Thymus (tissue), 14 donors: ENCODE measurements at places on chromosomes 7 and 10. TPM values are rescaled to one million over a fixed set of nuclear protein-coding genes. Genes with fewer than 3 reads are reported as not detected.

The VAX1 gene
- polyA plus RNA-seq = 0.02 TPM

The OGDHL gene
- 1.9 TPM for polyA plus RNA-seq

The PTN gene
- polyA plus RNA-seq = 19.3 TPM

The COL26A1 gene
- polyA plus RNA-seq = 0.41 TPM

The PON2 gene
- 59.0 TPM for polyA plus RNA-seq

DNA sequence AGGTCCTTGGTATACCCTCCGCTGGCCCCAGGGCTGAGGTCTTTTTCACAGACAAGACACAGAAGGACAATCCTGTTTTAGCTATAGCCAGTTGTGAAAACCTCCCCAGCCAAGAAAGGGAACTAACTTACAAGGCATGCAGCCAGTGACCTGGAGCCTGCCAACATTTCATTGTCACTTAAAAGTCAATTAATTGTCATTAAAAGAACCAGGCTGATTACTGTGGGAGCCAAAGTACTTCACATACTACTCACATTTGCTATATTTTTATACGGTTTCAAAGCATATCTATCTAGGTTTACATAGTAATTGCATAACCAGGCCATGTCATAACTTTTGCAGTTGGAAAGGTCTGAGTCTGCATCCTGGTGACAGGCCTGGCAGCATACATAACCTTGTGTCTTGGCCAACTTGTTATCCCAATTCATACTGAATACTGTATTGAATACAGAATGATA is 31.1 kb downstream of the NRBF2 start:
- H3K4me3 ChIP-seq = no peak overlapping the region
- DNase-seq = no peak
- H3K27ac ChIP-seq = no peak overlapping the region
- H3K27me3 ChIP-seq = no peaks in the 10 kb centered on the region
- peaks cover 17% of the 10 kb centered on the region for H3K36me3 ChIP-seq

GRCh38 chr7:147859033-147859432 is 731.5 kb upstream of the C7orf33 start:
- no peaks in the 10 kb centered on the region for H3K36me3 ChIP-seq
- no peak for DNase-seq
- no peaks in the 10 kb centered on the region for H3K4me1 ChIP-seq

DNA sequence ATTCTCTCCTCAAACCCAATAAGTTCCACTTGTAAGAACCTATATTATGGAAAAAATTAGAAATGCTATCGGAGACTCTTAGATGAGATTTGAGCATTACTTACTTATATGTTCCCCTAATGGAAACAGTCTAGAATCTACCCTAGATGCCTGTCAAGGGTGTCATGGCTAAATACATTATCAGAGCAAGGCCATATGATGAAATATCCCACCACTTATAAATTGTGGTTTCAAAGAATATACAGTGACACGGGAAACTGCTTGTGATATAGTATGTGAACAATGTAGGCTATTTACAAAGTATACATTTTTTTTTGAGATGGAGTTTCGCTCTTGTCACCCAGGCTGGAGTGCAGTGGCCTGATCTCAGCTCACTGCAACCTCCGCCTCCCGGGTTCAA is 46.3 kb upstream of the CTBP2 start:
- no peaks in the 10 kb centered on the region for H3K27me3 ChIP-seq
- H3K36me3 ChIP-seq = no peaks in the 10 kb centered on the region
- no peak overlapping the region for H3K4me3 ChIP-seq

DNA sequence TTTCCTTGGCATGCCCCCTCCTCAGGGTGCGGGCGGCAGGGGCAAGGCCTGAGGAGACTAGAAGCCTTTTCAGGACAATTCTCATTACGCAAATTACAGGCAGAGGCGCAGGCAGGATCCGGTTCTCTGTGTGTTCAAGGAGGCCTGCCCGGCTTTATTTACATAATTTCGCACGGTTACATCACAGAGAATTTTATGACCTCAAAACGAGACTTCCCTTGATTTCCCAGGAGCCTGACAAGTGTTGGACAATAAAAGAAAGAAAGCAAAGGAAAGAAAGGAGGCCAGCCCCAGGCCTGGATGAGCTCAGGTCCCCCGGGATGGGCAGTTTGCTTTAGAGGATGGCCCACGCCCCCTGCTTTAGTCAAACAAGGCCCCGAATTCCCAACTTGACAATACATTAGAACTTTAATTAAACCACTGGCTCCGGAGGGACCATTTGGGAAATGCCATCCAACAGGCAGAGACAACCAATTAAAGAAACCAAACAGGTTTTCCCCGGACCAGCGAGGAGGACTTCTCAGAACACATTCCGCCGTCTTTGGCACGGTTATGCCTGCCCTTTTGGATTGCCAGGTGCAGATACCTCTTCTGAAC is 2.9 kb downstream of the MNX1 start:
- peaks cover 14% of the 10 kb centered on the region for H3K4me1 ChIP-seq
- DNase-seq = no peak
- no peaks in the 10 kb centered on the region for H3K36me3 ChIP-seq
- peaks cover 97% of the 10 kb centered on the region for H3K27me3 ChIP-seq

- no peaks in the 10 kb centered on the region for H3K27me3 ChIP-seq
- DNase-seq = no peak
- H3K36me3 ChIP-seq = no peaks in the 10 kb centered on the region
- no peak overlapping the region for H3K4me3 ChIP-seq
- H3K4me1 ChIP-seq = no peaks in the 10 kb centered on the region
Observed at GRCh38 chr7:13577566-13578145, 411.8 kb downstream of the ETV1 start.

DNA sequence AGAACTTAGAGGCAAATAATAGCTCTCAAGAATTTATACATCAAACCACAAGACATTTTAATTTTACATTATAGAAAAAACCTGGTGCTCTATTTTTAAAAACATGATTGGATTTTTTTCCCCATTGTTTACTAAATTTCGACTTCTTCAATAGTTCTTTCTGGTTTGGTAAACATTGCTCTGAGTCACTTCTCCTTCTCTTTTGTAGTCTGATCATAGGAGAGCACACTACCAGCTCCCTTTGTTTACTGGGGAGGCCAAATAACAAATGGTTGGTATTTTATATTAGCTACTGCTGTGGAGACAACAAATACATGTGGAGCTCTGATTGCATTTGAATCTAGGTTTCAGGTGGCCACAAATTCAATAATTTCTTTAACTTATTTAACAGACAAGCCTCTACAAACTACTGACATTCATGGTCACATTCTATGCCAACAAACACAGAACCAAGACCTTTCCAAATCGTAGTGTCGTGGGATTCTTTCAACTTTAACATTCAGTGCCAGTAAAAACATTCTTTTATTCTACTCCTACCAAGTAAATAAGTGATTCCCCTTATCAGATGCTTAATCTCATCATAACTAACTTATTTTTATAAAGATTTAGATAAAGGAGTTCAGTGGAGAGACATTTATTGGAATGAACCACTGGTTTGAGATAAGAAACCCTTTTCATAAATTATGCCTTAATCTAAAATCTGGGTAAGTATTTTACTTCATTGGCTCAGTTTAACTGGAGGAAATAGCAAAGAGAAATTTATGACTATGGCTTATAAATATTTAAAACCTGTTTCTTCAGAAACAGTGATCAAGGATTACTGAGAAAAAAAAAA is 17.7 kb upstream of the FXYD4 start:
- peaks cover 40% of the 10 kb centered on the region for H3K27me3 ChIP-seq
- no peaks in the 10 kb centered on the region for H3K36me3 ChIP-seq
- peaks cover 3% of the 10 kb centered on the region for H3K4me1 ChIP-seq
- DNase-seq = no peak
- no peak overlapping the region for H3K27ac ChIP-seq

DNA sequence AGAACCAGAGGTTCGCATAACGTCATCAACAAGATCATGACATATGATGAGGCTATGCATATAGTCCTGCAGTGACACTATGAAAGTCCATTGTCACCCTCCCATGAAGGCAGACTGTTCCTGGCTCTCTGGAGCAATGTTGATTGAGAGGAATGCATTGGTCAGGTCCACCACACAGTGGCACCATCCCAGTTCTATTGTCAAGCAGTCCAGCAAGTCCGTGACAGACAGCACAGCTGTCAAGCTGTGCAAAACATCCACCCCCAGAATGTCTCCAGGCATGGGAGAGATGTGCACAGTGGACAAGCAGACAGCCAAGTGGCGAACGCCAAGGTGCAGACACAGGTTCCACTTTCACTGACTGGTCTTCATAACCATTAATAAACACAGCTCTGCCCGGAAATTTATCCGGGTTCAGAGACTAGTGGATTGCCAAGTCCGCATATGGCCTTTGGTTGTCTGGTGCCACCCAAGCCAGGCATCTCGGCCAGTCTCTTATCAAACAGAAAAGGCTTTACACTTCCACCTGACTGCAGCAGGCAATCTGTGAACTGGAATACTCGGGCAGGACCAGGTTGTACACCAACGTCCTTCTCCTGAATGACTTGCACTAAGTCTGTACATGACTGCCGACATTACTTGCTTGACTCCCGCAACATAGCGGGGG is 7.2 kb downstream of the RNF133 start:
- no peak overlapping the region for H3K4me3 ChIP-seq
- H3K27ac ChIP-seq = no peak overlapping the region
- H3K27me3 ChIP-seq = no peaks in the 10 kb centered on the region
- DNase-seq = no peak
- H3K36me3 ChIP-seq = no peaks in the 10 kb centered on the region

GRCh38 chr7:98779800-98780587 is 89.8 kb downstream of the TMEM130 start:
- H3K36me3 ChIP-seq = no peaks in the 10 kb centered on the region
- H3K4me3 ChIP-seq = no peak overlapping the region
- no peak for DNase-seq
- H3K4me1 ChIP-seq = no peaks in the 10 kb centered on the region

GRCh38 chr10:124299696-124300095 is 119.0 kb downstream of the OAT start:
- no peaks in the 10 kb centered on the region for H3K4me1 ChIP-seq
- no peaks in the 10 kb centered on the region for H3K36me3 ChIP-seq
- H3K4me3 ChIP-seq = no peak overlapping the region
- H3K27me3 ChIP-seq = no peaks in the 10 kb centered on the region
- no peak overlapping the region for H3K27ac ChIP-seq

- no peak overlapping the region for H3K4me3 ChIP-seq
- no peak for DNase-seq
- no peak overlapping the region for H3K27ac ChIP-seq
- no peaks in the 10 kb centered on the region for H3K4me1 ChIP-seq
- no peaks in the 10 kb centered on the region for H3K27me3 ChIP-seq
Observed at GRCh38 chr10:2329082-2329481, 591.8 kb upstream of the ADARB2 start.

DNA sequence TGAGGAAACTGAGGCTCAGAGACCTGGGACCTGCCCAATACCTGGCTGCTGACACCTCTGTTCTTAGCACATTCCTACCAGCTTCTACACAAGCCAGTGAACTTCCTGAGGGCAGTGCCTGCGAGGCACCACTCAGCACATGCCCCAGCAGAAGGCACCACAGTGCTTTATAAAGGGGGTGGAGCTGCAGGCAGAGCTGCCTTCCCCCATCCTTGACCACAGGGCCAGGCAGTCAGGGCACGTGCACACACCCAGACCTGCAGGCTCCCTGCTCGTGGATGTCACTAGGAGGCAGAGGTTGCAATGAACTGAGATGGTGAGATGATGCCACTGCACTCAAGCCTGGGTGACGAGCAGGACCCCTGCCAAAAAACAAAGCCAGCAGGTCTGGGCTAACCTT is 39.2 kb upstream of the TUBB8 start:
- no peaks in the 10 kb centered on the region for H3K36me3 ChIP-seq
- H3K4me1 ChIP-seq = no peaks in the 10 kb centered on the region
- no peaks in the 10 kb centered on the region for H3K27me3 ChIP-seq
- H3K4me3 ChIP-seq = no peak overlapping the region

GRCh38 chr7:141456298-141456697 is 94.9 kb upstream of the AGK start:
- H3K4me3 ChIP-seq = no peak overlapping the region
- no peaks in the 10 kb centered on the region for H3K4me1 ChIP-seq
- no peaks in the 10 kb centered on the region for H3K27me3 ChIP-seq
- DNase-seq = no peak

DNA sequence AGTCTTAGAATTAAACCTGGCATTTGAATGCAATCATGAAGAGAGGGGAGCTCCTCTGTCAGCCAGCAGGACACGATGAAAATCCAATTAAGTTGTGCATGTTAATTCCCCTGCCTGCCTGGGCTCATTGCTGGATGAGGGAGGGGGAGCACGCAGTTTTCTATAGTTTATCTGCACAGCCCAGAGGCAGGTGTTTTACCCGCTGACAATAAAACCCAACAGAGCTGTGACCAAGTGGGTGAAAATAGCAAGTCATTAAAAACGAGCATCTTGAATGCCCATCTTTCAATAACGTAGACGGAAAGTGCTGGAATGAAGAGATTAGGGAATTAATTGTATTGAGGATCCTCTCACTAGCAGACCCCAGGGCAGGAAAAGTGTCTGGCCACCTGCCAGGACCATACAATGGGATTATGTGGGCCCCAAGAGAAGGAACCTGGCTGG is 100.1 kb upstream of the FAM20C start:
- no peaks in the 10 kb centered on the region for H3K27me3 ChIP-seq
- H3K27ac ChIP-seq = no peak overlapping the region
- H3K36me3 ChIP-seq = no peaks in the 10 kb centered on the region
- no peak overlapping the region for H3K4me3 ChIP-seq

DNA sequence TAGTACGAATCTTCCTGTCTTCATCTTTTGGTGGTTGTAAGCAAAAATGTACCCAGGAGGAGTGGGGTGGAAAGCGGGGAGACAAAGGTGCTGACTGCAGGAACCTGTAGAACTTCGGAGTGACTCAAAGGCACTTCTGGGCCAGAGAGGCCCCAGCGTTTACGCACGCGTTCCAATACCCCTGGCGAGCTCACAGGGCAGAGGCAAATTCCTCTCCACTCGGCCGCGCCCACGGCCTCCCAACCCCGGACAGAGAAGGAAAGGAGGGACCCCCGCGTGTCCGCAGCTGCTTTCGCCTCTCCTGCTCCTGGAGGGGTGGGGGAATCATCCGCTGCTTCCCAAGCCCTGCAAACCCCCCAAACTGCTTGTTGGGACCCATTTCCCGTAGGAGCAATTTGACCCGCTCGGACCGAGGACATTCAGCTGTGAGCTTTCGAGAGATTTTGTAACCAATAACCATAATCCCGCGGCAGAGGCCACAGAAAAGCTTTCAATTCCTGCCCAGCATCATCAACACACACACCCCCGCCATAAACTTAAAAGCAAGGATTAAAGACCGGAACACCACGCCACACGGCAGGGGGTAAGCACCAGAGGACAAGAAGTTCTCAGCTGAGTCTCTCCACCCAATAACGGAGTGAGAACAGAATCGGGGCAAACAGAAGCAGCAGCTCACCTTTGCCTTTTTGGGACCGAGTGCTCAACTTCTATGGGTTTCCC is 2.3 kb downstream of the IGF2BP3 start:
- no peak for DNase-seq
- H3K27me3 ChIP-seq = peaks cover 6% of the 10 kb centered on the region
- H3K27ac ChIP-seq = peak overlapping the region; percentile 71
- peaks cover 16% of the 10 kb centered on the region for H3K4me1 ChIP-seq

DNA sequence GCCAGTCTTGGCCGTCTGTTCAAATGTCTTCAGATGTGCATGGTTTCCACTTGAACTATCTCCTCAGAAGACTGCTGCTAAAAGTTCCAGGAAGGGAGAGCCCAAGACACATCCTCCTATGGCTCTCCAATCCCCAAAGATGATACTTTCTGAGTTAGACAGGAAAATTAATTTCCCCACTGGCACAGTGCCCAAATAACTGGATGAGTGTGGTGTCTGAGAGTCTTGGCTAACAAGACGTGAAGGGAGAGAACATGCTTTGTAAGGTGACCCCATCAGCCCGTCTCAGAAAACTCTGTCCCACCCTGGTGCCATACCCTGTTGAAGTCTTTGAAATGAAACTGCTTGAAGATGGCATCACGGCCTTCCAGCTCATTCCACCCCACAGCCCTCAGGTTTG is 2.9 kb downstream of the PCBD1 start:
- H3K27me3 ChIP-seq = peaks cover 14% of the 10 kb centered on the region
- H3K4me3 ChIP-seq = no peak overlapping the region
- no peak overlapping the region for H3K27ac ChIP-seq
- peaks cover 9% of the 10 kb centered on the region for H3K4me1 ChIP-seq
- DNase-seq = no peak
